NCI-H1105 treated with DMSO at 0.1 percent for 48 hours (cell line): ENCODE measurements at places on chromosomes 2 and 18.
A peak's percentile ranks its signal among the peaks of the same experiment; 100 is the strongest.

DNA sequence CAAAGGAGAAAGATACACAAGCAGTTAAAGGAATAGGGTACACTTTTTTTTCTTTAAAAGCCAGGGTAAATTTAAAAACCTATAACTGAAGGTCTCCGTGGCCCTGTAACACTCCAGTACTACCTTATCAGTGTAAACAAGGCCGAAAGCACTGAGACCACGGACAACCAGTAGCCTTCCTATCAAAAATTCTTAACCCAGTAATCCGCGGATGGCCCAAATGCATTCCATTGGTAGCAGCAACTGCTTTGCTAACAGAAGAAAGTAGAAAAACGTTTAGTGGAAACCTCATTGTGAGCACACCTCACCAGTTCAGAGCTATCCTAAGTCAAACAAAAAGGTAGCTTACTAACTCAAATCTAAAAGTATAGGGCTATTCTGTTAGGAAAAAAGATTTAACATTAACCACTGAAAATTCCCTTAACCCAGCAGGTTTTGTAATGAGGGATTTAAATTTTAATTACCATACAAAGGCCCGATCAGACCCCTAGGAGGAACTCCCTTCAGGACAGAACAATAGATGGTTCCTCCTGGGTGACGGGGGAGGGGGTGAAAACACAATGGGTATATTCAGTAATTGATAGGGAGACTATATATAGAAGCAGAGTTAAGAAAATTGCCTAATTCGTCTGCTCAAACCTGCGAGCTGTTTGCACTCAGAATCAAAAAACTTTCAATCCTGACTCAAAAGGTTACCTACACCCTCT lies 50.8 kb upstream of the CWC22 start:
- no peak for DNase-seq

DNA sequence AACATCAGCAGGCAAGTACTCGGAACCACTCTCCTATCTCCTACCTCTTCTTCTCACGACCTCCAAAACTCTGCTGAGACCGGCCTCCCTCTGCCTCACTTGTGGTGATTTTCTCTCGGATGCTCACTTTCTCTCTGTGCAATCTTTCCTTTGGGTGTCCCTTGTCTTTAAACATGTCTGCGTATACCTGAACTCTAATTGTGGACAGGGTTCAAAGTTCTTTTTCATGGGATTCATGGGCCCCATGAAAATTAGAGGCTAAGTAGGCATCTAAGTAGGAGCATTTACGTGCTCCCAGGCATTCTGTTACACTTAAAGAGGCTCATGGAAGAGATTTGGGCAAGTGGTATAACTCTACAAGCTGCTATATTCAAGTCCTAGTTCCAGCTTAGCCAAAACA lies 2.1 kb upstream of the PPP1CB start:
- no peak for DNase-seq

DNA sequence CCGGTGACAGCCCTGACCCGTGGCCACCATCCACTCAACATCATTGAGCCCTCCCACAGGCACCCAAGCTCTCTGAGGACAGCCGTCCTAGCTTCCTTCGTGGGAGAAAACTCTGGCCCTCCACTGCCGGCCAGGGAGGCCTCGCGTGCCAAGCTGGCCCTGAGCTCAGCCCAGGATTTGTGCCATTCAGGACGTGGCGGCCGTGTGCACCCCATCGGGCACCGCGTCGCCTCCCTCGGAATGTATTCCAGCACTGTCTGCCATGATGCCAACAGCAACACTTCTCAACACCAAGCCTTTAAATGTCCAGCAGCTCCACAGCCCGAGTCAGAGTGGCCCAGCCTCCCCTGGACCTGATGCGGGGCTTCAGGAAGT lies 35.7 kb downstream of the ZNF516 start:
- no peak for DNase-seq

GRCh38 chr2:65357959-65358294 lies 74.5 kb downstream of the SPRED2 start:
- DNase-seq: no peak

GRCh38 chr2:45445037-45445436 lies 166.0 kb downstream of the SRBD1 start:
- DNase-seq: no peak

DNA sequence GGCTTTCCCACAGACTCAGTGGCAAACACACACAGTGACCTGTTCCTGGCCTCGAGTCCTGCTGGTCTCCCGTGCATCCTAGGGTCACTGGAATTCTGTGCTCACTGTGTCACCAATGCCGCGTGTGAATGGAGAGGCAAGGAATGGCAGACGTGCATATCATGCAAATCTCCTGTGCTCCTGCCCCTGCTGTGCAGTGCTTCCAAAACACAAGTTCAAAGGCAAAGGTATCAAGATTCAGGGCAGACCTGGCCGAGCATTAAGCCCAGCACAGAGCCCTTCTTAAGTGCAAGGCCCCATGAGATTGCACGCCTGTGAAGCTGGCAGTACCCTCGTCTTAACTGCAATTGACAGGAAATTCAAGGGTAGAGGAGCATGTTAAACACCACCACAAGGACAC lies 129.1 kb downstream of the NDUFA10 start:
- DNase-seq: no peak

- no peak for DNase-seq
Measured at GRCh38 chr2:65256054-65256453, 28.4 kb downstream of the ACTR2 start.

DNA sequence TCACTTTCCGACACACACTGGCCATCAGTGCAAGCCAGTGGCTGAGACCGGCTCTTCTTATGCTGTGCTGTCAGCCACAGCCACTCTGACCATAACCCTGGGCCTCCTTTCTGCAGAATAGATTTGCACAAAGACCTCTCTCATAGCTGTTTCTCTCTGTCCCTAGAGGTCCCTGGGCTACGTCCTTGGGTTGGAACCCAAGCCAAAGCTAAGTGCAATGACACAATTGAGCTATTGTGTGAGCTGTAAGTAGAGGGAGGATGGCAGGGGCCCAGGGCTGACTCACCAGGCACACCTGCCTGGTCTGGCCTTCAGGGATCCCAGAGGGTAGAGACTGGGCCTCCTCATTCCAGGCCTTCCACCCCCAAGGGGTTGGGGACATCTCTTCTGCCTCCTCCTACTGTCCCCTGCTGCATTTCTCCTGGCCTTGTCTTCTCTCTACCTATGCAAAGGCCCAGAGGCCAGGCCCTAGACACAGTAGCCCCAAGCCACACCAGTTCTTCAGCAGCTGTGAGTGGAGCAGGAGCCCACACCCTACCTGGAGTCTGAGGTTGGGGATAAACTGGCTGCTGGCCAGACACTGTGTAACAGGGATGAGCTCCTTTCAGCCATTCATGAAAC lies 174.6 kb downstream of the NCK2 start:
- no peak for DNase-seq

DNA sequence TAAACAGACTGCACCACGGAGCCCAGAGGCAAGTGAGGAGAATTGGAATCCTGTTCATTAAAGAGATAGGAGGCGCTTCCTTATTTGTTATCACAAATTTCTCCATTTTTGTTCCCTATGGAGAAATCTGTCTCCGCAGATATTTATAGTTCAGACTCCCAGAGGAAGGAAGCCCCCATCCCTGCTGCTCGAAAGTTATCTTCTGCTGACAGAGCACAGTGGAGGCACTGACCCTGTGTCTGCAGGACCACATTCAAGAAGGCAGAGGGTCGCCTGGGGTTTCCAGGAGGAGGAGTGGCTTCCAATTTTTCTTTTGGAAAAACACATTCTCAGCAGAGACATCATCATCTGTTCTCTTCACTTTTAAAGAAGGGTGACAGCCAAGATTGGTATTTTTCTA lies 73.0 kb upstream of the GPR45 start:
- DNase-seq: no peak

DNA sequence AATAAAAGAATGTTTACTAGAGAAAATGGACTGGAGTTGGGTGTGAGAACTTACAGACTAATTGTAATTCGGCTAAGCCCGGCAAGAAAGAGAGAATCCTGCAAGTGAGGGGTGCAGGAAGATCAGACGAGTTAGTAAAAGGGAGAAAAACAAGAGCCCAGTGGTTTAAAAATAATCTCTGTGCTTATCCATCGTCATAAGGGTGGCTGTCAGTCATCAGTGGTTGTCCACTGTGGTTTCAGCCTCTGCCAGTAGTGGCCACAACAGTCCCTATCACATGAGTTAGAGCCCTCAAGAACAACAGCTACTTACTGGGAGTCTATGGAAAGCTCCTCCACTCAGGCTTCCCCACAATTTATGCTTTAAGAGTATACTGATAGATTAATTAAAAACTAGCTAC lies 239.8 kb downstream of the SETBP1 start:
- no peak for DNase-seq

DNA sequence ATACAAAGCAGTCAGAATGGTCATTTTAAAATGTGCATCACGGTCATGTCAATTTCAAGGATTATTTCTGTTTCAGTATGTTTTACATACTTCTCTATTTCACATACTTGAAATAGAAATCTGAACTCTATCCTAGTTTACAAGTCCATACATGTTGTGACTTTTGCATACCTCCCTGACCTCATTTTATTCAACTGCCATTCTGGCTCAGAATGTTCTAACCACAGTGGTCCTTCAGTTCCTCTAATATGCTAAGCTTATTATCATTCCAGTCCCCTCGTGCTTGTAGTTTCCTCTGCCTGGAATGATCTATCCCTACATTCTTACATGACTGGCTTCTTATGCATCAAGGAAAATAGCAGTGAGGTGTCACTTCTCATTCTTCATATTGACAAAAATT lies 295.6 kb downstream of the KIAA1328 start:
- DNase-seq: no peak

- DNase-seq: no peak
Measured at GRCh38 chr2:55150834-55151233, 81.3 kb downstream of the CLHC1 start.

GRCh38 chr18:60445341-60445740 lies 72.8 kb upstream of the MC4R start:
- no peak for DNase-seq

DNA sequence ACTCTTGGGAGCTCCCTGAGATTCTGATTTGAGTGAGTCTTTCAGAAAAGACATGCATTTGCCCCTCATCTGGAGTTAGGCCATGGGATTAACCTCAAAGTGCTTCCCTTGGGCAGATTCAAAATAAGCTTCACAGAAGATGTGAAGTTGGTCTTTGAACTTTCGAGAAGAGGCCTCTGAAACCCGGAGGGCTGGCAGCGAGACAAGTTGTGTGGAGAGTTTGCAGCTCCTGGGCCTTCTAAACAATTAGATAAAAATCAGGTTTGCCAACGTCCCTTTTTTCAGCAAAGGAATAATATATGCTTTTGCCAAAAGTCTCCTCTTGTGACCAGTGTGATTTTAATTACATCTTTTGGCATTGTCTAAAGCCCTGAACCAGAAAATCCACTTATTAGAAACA lies 489.7 kb downstream of the SOX11 start:
- DNase-seq: peak; percentile 4

- no peak for DNase-seq
Measured at GRCh38 chr2:28086611-28087010, 196.1 kb downstream of the BABAM2 start.

DNA sequence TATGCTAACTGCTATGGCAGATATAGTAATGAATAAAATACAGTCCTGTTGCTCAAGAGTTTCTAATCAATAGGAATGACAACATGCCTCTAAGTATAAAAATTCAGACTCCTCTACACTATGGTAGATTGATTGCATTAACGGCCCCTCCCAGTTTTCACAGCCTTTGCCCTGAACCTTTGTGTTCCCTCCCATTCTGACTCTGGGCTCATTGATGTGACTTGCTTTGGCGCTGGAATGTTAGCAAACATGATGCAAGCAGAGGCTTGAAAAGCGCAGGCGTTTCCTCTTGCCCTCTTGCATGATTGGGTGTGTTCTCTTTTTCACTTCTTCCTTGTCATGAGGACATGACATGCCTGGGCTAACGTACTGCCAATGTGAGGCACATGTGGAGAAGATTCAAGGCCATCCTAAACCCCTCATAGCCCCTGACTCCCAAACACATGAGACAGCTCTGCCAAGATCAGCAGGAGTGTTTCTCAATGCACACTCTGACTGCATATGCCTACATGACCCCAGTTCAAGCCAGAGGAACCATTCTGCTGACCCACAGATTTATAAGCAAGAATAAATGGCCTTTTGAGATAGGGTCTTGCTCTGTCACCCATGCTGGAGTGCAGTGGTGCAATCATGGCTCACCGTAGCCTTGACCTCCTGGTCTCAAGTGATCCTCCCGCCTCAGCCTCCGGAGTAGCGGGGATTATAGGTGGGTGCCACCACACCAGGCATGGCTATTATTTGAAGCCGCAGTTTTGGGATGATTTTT lies 49.7 kb upstream of the CD28 start:
- no peak for DNase-seq

DNA sequence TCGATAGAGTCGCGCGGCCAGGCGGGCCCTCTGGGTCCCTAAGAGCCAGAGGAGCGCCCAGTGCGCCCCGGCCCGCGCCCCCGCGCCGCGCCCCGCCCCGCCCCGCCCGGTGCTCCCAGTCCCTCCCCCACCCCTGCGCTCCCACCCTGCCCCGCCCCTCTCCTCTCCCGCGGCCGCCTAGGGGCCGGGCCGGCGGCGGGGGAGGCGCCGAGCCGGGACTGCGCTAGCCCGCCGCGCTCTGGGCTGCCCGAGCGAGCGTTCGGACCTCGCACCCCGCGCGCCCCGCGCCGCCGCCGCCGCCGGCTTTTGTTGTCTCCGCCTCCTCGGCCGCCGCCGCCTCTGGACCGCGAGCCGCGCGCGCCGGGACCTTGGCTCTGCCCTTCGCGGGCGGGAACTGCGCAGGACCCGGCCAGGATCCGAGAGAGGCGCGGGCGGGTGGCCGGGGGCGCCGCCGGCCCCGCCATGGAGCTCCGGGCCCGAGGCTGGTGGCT lies at the start of gene GPC1:
Gene GPC1 (plus strand): TSS at position 207 of the 491 bp plus-strand sequence. CDS start 256 bp downstream, at position 463.
- peak; percentile 50 for DNase-seq

DNA sequence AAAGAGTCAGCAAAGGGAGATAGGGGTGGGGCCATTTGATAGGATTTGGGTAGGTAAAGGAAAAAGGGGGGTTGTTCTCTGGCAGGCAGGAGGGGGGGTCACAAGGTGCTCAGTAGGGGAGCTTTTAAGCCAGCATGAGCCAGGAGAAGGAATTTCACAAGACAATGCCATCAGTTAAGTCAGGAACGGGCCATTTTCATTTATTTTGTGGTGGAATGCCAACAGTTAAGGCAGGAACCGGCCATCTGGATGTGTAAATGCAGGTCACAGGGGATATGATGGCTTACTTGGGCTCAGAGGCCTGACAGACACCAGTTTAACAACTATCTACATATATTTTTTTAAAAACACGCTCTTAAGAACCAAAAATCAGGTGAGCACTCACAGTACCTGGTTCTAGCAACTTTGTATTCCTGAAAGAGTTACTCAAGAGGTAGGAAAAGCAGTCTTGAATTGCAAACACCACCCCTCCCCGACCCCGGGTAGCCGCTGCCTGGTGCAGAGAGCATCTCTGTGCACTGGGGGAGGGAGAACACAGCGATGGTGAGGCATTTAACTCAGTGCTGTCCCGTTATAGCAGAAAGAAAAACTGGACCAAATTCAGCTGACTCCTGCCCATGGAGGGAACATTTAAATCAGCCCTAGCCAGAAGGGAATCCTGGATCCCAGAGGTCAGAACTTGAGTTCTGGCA lies 414.5 kb upstream of the KLHL29 start:
- no peak for DNase-seq
